Suprapubic skin (tissue), 4 donors: ENCODE measurements at places on chromosomes 2 and 18. TPM values are rescaled to one million over a fixed set of nuclear protein-coding genes. Genes with fewer than 3 reads are reported as not detected.
A peak's percentile ranks its signal among the peaks of the same experiment; 100 is the strongest.

DNA sequence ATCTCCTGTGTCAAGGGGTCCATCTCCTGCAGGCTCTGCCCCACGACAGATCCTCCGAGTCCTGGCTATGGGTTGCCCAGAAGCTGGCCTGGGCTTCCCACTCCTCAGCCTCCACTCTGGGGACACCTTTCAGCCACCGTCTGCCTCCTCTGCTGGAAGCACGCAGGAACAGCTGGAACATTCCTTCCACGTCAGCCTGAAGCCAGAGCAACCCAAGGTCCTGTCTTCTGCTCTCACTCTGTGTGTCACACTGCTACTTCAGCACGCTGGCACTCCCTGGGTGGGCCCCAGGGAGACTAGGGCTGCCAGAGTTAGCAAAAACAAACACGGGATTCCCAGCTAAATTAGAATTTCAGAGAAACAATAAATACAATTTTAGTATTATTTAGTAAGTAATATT lies 148.8 kb downstream of the HRH4 start:
- no peak for DNase-seq
- no peaks in the 10 kb centered on the region for H3K36me3 ChIP-seq
- H3K4me1 ChIP-seq: no peaks in the 10 kb centered on the region
- H3K27me3 ChIP-seq: no peaks in the 10 kb centered on the region
- no peak overlapping the region for H3K4me3 ChIP-seq

DNA sequence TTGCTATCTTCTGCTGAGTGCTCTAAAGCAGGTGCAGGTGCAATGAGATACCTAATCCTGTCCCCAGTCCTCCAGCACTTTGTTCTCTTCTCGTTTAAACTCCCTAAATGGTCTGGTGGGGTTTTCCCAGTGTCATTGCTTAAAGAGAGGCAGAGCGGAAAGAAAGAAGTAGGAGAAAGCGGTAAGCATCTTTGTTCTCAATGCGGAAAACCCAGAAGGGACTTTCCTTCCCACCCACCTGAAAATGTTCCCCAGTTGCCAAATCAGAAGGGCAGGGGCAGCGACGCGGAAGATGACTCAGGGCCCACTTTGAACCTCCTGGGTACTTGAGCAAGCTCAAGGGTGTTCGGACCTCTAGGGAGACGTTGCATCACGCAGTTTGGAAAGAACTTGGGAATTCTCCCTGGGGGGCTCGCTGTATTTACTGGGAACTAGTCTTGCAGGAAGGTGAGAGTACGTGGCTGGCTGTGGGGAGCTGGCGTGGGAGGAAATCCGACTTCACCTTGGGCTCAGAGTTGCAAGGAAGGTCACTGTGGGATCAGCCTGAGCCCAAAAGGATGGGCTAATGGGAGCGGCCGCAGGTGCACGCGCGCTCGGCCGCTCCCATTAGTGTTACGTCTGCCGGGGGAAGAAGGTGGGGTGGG lies 589 bp upstream of the SGPP2 start:
- peaks cover 38% of the 10 kb centered on the region for H3K27me3 ChIP-seq
- H3K4me3 ChIP-seq: peak overlapping the region; percentile 67
- H3K27ac ChIP-seq: peak overlapping the region; percentile 87
- DNase-seq: no peak

DNA sequence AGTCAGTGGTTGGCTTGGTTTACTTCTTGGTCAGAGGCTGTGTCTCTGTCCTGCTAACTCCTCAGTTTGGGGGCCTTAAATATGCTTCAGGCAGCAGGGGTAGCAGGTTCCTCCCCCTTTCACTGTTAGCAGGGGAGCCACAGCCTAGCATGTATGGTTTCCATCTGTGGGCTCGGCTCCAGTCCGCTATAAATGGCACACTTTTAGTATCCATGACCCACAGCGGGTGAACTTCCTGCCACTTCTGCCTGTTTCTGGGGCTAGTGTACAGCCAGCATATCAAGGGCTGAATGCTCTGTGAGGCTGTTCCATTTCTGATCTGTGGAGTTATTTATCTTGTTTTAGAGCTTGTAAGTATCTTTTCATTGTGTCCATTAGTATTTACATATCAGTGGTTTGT lies 58.3 kb downstream of the MRPL33 start:
- H3K36me3 ChIP-seq: no peaks in the 10 kb centered on the region
- no peaks in the 10 kb centered on the region for H3K4me1 ChIP-seq

DNA sequence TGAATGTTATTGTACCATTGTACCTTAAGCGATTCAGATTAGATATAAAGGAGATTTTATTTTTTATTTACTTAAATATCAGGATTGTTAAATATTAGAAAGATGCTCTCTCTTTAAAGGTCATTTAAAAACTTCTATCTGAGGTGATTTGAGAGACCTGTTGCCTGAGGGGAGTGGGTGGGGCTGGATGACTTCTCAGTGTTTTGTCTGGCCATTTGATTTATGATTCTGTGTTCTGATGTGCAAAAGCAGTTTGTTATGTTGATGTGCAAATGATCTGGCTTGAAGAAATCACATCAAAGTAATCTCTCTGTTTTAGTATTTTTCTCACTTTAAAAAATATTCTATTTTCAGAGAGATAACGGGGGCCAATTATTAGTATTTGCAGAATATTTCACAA lies 370.8 kb downstream of the NUP35 start:
- DNase-seq: no peak
- H3K4me3 ChIP-seq: no peak overlapping the region
- H3K27ac ChIP-seq: no peak overlapping the region
- no peaks in the 10 kb centered on the region for H3K4me1 ChIP-seq
- H3K36me3 ChIP-seq: no peaks in the 10 kb centered on the region
- H3K27me3 ChIP-seq: no peaks in the 10 kb centered on the region

The COL6A3 gene
- 72.4 TPM for total RNA-seq

The ERBB4 gene
- 1.5 TPM for total RNA-seq

The ZNF892 gene
- total RNA-seq: 1.6 TPM

The KLHL29 gene
- total RNA-seq: 21.6 TPM

The TRIM43B gene
- total RNA-seq: not detected
